H1 (cell line): ENCODE measurements at places on chromosomes 3 and 15. TPM values are rescaled to one million over a fixed set of nuclear protein-coding genes. Genes with fewer than 3 reads are reported as not detected.

The CCR9 gene
- not detected in 2 replicates for total RNA-seq

The NPHP3 gene
- 10.0 and 14.8 TPM in 2 replicates for total RNA-seq

The ZBBX gene
- 0.84 and 1.0 TPM in 2 replicates for total RNA-seq

The GOLGA6L4 gene
- total RNA-seq, result 3.6 and 3.7 TPM in 2 replicates

The NTRK3 gene
- 4.5 and 4.6 TPM in 2 replicates for total RNA-seq

The ATP8B4 gene
- 0.24 and 0.57 TPM in 2 replicates for total RNA-seq

The RTP1 gene
- total RNA-seq, result 3.0 and 3.2 TPM in 2 replicates

The STARD9 gene
- total RNA-seq, result 6.0 and 7.0 TPM in 2 replicates

The DAPK2 gene
- total RNA-seq, result 2.2 and 2.9 TPM in 2 replicates

GRCh38 chr3:12194209-12194608 lies 35.5 kb upstream of the TIMP4 start:
- DNase-seq, result no peak

DNA sequence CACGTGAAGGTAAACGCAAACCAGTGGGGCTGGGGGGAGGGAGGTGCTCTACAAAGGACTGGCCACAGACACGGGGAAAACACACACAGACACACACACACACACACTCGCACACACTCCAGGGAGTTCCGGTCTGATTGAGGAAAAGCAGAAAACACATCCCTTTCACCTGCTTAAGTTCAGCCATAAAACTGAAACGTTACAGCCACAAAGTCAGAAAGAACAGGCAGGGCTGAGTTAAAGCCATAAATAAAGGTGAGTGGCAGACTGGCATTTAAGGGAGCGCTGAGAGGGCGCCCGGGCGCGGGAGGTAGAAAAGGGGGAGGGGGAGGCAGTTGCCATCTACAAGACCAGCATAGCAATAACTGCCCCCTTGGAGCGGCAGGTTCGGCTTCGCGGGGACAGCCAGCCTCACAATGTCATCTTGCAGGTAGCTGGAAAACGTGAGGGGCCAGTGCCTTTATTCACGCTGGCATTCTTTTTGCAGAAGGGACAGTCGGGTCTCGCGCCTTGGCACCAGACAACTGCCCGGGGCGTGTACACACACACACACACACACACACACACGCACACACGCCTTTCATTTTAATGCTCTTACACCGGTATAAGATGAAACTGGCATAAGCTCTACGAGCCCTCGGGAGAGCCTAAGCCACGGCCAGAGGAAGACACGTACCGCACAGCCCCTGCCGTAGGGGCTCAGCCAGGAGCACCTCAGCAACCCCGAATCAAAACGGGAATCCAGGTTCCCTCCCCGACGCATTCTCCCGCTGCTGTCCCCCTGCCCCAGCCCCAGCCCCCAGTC lies 866 bp downstream of the TNIK start:
- DNase-seq, result peak; percentile 70

DNA sequence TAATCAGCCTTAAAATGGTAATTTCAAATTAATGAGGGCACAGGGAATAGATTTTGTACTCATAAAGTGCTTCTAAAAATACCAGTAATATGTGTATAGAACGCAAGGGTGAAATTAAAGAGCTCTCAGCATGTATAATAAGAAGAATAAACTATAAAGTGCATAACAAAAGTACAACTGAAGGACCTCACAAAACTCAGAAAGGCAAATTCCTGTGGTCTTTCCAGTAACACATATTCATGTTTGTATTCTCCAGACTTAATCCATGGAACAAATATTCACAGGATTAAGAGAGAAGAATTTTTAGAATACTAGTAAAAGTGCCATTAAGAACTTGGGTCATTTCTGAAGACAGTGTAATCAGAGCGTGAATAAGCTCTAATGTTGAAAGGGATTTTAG lies 646.3 kb downstream of the CADM2 start:
- no peak for DNase-seq

DNA sequence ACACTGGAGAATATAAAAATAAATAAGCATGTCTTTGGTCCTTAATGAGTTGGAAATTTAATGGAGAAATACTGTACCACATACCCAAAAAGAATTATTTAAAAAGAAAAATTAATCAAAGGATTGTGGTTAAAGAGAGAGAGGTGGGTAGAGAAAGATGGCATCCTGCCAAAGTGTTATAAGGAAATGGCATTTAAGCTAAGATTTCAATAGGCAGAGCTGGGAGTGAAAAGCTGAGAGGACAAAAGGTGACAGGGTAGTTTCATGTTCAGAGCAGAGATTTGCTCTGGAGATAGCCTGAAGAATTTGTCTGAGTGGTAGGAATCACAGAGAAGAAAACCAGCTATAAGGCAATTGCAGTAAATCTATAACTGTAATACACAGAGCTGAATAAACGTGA lies 181.0 kb downstream of the SI start:
- DNase-seq, result no peak

- DNase-seq, result no peak
Measured at GRCh38 chr15:75143738-75144334, 57.8 kb upstream of the C15orf39 start.

DNA sequence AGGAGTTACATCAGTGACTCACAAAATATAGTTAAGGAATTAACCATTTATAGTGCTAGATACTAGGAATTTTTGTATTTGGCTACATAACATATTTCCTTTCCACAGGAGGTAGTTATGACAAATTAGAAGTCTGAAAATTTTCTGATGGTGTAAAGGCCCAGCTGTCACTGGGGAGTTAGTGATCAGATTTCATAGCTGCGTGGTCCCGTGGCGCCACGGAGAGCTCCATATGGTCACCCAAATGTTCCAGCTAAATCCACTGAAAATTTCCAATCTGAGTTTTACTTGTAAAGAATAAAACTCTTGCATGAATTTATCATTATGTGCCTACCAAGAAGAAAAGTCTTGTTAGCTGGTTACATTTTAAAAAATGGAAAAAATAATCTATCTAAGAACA lies 368.9 kb upstream of the PLSCR5 start:
- no peak for DNase-seq

GRCh38 chr3:112409041-112409440 lies 76.1 kb downstream of the CD200 start:
- DNase-seq, result no peak

DNA sequence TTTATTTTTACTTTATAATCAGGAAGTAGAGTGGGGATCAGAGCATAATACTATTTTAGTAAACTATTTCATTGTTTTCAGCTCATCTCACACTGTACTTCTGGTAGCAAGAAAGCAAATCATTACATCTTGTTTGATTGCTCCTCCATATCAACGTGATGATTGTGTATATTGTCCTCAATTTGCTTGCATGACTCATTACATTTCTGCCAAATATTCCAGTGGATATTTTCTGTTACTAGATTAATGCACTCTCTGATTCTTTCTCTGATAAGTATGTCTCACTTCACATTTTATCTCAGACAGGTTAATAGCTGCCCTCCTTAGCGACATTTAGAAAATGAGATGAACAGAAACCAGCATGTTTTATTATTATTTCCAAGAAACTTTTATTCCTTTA lies 1145.3 kb downstream of the OTOL1 start:
- DNase-seq, result no peak

GRCh38 chr3:13650210-13651056 lies 101.5 kb downstream of the FBLN2 start:
- peak; percentile 54 for DNase-seq

GRCh38 chr3:128327606-128328031 lies 139.1 kb downstream of the DNAJB8 start:
- no peak for DNase-seq

GRCh38 chr3:122235147-122235546 lies 51.7 kb downstream of the CASR start:
- DNase-seq, result no peak

GRCh38 chr3:30554317-30554690 lies 52.1 kb upstream of the TGFBR2 start:
- DNase-seq, result no peak

- DNase-seq, result no peak
Measured at GRCh38 chr3:139328356-139328755, 15.5 kb upstream of the MRPS22 start.

- no peak for DNase-seq
Measured at GRCh38 chr3:128469556-128469955, 2.9 kb upstream of the DNAJB8 start.

DNA sequence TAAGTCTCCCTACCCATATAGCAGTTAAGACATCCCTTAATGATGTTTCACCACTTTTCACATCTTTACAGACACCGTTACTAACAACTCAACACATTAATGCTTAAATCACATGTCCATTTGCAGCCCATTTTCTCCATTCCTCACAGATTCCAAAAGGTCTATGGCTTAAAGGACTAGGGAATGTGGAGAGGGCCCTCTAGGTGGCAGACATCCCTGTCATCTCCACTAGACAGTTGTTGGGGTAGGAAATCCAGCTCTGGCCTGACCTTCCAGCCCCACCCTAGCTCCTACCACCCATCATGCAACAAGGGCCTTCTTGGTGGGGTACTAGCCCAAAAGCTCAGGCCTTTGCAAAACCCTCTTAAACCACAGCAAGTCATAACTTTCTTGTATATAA lies 25.2 kb downstream of the CPEB1 start:
- no peak for DNase-seq

GRCh38 chr3:29436612-29437323 lies 155.9 kb downstream of the RBMS3 start:
- no peak for DNase-seq

DNA sequence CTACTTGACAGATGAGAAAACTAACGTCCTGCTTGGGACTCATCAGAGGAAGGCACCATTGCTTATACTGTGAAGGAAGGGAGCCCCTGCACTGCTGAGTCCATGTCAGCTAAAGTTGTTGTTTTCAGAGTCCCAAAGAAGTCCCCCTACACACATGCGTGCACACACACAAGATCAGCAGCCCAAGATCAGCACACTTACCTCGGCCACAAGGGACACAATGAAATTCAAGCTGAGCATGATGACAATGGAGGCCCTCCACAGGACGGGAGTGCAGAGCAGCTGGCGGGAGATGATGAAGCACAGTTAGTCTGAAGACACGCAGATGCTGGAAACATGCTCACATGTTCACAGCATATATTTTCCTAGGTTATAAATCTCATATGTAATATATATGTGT lies 28.6 kb upstream of the ATP13A5 start:
- no peak for DNase-seq

DNA sequence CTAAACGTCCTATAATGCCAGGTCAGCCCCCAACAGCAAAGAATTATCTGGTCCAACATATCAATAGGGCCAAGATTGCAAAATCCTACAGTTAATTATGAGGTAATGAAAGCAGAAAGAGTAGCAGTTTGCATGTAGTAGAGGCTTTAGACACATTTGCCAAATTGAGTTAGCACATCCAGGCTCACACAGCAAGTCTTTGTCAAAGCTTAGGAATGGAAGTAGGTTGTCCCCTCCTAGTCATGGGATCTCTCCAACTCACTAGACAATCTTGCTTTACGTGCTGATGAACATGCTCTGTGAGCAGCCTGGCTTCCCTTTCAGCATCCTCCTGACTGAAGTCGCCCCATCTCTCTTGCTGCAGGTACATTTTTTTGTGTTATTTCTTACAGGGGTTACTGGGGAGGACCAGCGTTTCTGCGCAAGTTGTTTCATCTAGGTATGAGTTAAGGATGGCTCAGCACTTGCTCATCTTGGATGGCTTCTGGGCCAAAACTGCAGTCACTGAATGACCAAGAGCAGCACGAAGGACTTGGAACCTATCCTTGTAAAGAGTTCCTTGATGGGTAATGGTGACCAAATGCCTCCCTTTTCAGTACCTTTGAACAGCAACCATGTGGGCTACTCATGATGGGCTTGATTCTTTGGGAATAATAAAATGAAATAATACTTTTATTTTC lies 55.9 kb downstream of the SQOR start:
- DNase-seq, result no peak

GRCh38 chr15:41061667-41062066 lies 54.4 kb downstream of the INO80 start:
- no peak for DNase-seq
